Kidney epithelial cell (primary cell): ENCODE measurements at places on chromosomes 16 and 17. TPM values are rescaled to one million over a fixed set of nuclear protein-coding genes. Genes with fewer than 3 reads are reported as not detected.

TBX21 gene
- not detected in 2 replicates for total RNA-seq

- no peak for DNase-seq
Observed at GRCh38 chr16:630249-630814, 453 bp upstream of the WFIKKN1 start.

SP6 gene
- 0.62 and 2.5 TPM in 2 replicates for total RNA-seq

RNU2-1 gene
- not detected in 2 replicates for total RNA-seq

- no peak for DNase-seq
Observed at GRCh38 chr17:21297026-21297520, 12.6 kb downstream of the MAP2K3 start.

- DNase-seq: no peak
Observed at GRCh38 chr16:68425498-68426346, 22.6 kb downstream of the SMPD3 start.

GRCh38 chr16:87150262-87150661 lies 166.9 kb downstream of the C16orf95 start:
- DNase-seq: no peak

DNA sequence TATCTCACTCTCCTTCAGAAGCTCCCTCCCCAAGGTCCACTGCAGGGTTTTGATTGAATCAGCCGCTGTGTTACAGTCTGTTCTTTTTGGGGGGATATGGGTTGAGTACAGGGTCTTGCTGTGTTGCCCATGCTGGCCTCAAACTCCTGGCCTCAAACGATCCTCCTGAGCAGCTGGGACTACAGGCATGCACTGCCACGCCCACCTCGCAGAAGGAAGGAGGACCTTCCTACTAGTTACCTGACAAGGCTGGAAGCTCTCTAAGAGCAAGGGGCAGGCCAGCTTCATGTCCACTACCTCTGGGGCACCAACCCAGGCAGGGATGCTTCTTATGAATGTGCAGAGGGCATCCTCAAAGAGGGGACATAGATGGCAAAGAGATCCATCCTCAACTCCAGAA lies 1.9 kb upstream of the MMP28 start:
- DNase-seq: no peak

GRCh38 chr17:28053044-28053670 lies 10.7 kb downstream of the NLK start:
- DNase-seq: no peak

DNA sequence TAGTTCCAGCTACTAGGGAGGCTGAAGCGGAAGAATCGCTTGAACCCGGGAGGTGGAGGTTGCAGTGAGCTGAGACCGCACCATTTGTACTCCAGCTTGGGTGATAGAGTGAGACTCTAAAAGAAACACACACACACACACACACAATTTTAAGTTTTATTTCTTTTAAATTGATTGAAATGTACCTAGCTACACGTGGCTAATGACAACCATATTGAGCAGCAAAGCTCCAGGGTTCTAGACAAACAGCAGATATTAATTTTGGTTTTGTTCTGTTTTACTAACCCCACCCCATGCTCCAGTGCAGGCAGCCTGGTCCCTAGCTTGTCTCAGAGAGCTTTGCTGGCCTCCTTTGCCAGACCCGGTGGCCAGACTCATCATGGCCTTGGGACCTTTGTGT lies 16.0 kb upstream of the RAI1 start:
- no peak for DNase-seq

- no peak for DNase-seq
Observed at GRCh38 chr17:30208214-30208613, 27.3 kb downstream of the SLC6A4 start.

- no peak for DNase-seq
Observed at GRCh38 chr17:14427900-14428647, 127.2 kb downstream of the HS3ST3B1 start.

DNA sequence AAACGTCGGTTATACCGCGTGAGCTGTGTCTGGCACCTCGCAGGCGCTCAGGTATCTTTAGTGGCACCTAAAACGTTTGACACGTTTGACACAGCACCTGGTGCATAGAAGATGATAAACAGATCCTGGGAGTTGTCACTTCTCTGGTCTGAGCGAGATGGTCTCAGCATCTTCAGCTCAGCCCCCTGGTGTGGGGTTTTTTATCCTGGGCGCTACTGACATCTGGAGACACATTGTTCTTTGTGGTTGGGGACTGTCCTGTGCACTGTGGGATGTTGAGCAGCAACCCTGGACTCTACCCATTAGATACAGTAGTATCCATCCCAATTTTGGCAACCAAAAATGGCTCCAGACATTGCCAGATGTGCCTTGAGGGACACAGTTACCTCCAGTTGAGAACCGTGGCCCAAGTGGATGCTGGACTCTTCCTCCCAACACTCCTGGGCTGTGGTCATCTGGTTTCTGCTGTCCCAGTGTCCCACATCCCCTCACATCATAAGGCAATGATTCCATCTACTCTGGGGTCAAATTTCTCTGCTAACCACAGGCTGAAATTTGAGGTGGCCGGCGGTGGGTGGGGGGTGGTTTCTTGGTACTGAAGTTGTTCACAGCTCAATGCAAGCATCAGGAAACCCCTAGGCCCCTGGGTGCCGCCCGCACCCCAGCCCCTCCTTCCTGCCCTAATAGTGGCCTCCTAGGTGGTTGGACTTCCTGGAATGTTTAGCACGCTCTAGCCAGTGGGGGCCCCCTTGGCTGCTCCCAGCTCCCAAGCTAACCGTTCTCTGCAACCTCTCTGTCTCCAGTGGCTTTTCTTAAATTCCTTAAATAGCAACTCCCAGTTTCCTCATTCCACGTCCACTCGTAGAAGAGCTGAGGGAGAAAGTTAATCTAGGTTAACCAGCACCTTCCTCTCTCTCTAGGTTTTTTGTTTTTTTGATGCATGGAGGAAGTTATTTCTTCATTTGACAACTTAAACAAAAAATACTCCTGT lies 124.8 kb downstream of the ABCC1 start:
- DNase-seq: peak; percentile 77

KRT10 gene
- 24.5 and 29.9 TPM in 2 replicates for total RNA-seq

AATF gene
- total RNA-seq: 43.4 and 54.5 TPM in 2 replicates

DNA sequence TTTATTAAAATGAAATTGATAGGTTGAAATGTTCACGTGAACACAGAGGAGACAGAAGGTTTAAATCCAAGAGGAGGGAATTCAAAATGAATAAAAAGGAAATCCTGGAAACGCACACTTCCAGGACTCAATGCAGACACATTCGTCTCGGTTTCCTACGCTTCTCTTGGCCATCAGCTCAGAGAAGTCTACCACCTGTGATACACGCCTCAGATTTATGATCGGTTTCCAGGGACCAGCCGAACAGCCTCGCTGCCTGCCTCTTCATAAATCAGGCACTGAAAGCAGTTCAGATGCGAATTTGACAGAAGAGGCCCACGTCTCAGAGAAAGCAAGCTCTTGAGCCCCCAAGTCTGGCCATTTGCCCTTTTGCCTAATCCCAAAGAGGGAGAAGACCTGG lies 125.5 kb upstream of the IRX3 start:
- DNase-seq: no peak

DNA sequence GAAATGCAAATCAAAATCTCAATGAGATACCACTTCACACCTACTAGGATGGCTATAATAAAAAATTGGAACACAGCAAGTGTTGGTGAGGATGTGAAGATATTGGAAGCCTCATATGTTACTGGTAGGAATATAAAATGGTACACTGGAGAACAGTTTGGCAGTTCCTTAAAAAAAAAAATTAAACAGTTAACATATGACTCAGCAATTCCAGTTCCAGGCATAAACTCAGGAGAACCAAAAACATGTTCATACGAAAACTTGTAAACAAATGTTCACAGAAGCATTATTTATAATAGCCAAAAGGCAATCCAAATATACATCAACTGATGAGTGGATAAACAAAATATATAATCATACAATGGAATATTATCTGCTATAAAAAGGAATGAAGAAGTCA lies 28.2 kb downstream of the ZNF652 start:
- no peak for DNase-seq

DNA sequence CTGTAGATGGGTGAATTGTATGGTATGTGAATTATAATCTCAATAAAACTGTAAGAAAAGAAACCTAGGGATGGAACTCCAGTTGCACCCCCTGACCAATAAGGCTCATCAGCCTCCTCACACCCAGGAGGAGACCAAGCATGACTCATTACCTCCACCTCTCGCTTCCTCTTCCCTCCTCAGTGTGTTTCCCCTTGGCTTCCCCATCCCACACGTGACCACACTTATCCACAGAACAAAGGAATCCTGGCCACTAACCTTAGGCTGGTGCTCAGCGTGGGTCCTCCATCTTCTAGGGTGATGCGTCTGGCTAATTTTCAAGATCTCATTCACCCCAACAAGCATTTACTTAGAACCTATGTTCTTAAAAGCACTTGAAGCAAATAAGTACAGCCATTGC lies 36.2 kb upstream of the MAP3K14 start:
- no peak for DNase-seq

DNA sequence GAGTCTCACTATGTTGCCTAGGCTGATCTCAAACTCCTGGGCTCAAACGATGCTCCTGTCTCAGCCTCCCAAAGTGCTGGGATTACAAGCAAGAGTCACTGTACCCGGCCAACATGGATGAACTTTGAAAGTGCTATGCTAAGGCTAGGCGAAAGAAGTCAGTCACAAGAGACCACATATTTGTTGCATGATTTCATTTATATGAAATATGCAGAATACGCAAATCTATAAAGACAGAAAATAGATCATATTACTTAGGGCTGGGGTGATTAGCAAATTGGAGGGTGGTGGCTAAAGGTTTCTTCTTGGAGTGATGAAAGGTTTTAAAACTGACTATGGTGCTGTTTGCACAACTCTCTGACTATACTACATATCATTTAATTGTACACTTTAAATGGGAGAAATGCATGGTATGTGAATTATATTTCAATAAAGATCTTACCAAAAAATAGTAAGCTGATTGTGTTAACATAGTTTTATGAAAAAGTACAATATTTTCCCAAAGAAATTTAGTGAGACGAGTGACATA lies 1.2 kb upstream of the FLYWCH1 start:
- no peak for DNase-seq

- no peak for DNase-seq
Observed at GRCh38 chr17:50956750-50957523, 90.8 kb upstream of the TOB1 start.

NPW gene
- total RNA-seq: not detected in 2 replicates

- no peak for DNase-seq
Observed at GRCh38 chr16:83258366-83258928, 549.3 kb upstream of the HSBP1 start.

NPIPB13 gene
- total RNA-seq: 0.46 and 0.55 TPM in 2 replicates

GRCh38 chr16:3601614-3602319 lies 9.6 kb downstream of the SLX4 start:
- no peak for DNase-seq
